ENCODE measurements at places on chromosomes 2 and 18.

- no peak for DNase-seq
Observed at GRCh38 chr18:31563778-31564177, 27.9 kb upstream of the TTR start.

DNA sequence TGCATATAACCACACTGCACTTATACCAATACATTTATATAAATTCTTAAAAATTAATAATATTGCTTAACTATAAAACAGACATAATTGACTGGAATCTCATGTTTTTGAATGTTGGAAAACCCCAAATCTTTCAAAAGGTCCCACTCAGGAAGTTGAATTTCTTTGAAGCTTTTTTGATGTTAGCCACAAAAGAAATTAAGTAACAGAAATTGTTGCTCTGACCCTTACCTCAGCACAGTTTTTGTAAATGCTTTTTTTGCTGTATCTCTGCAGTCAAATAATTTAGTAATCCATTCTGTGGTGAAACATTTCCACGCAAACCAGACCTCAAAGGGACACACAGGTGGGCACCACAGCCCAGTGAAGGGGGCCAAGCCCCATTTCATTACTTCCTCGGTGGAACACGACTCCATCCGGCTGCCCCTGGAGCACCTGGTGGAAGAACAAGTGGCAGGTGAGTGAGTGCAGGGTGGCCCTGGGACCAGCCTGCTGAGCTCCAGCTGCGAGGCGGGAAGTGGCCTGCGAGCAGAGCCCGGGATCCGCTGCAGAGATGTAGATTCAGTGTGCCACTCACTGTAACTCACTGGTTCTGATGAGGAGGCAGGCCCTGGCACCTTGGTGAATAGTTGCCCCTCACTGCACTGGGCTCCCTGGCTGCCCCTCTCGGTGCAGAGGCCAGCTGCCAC, 8.4 kb downstream of the SCLY start:
- no peak for DNase-seq

DNA sequence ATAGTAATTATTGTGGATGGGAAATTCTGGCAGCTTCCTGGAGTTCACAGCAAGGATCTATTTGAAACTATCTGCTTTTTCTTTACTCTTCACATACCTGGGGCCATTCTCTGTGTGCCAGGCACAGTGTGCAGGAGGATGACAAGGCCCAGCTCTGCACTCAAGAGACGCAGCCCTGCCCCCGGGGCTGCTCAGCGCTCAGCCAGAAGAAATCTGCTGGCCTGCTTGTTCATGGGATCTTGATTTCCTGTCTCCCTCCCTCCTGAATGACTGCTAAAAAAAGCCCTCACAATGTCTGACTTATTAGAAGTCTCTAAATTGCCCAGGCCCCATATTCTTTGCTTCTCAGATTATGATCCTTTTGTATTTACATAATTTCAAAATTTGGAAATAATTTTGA, 210.9 kb downstream of the DCDC2C start:
- no peak for DNase-seq

DNA sequence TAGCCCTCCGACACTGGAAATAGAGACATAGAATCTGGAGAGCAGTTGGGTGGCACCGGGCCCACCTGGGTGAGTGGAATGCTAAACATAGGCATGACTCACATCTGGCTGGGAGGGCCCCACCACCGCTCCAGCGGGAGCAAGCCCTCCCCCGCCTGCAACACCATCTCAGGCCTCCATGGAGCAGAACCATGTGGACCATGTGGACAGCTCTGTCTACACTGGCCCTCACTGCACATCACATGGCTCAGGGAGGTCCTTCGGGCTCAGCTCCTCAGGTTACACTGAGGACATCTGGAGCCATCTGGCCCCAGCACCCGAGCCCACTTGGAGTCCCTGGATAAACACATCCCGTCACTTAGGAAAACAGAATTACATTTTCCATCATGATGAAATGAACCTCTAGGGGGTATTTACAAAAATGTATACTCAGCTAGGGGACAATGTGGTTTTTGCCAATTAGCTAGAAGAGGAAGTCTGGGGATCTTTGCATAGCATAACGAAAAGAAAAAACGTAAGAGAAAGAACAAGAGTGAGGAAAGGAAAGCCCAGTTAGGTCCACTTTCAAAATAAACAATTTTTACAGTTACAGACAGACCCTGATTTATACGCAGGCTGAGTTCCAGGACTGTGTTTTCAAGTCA, 30.7 kb upstream of the MLPH start:
- no peak for DNase-seq

- no peak for DNase-seq
Observed at GRCh38 chr2:176391148-176391419, 121.8 kb downstream of the MTX2 start.

DNA sequence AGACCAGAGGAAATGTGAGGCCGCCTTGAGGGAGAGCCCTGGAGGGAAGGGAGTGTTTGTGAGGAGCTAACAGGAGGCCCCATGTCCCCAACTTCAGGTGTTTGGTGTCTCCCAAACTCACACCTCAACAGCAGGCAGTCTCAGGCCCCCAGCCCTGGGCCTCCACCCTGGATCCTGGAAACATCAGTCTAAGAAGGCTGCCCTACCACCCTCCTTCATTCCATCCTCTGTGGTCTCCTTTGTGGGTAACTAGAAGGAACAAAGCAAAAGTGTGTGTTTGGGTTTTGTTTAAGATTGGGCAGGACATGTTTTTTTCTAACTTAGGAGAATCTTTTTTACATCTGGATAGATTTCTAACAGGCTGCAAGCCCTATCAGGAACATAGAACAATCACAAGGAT, 404.3 kb downstream of the BCL11A start:
- no peak for DNase-seq

DNA sequence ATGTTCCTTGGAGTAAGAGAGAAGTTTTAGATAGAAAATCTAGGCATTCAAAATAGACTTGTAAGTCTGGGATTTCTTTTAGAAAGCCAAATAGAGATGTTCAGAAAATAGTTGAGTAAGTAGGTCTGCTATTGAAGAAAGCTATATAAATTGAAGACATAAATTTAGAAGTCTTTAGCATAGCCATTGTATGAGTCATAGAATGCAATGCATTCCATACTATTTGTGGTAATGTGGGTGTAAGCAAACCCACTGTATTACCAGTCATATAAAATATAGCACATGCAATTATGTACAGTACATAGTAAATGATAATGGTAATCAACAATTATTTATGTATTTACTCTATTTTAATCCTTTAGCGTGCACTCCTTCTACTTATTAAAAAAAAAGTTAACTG, 14.1 kb downstream of the MC4R start:
- DNase-seq = no peak

DNA sequence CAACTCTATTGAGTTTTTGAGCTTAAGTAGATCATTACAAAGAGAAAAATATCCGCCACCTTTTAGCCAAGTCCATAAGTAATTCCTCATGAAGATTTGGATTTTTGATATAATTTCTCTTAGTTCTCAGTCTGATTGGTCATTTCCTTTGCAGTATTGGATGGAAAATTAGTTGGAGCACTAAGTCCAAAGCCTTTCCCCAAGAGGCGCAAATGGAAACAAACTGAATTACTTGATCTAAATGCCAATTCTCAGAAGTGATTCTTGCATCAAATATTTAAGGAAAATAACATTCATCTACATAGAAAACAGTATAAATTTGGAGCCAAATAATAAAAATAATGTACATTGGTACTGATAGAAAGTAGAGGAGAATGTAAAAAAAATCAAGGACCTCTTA, 115.6 kb downstream of the CACNB4 start:
- DNase-seq = no peak

- DNase-seq = no peak
Observed at GRCh38 chr18:8770657-8771056, 65.3 kb downstream of the MTCL1 start.

- no peak for DNase-seq
Observed at GRCh38 chr18:39825485-39826150, 2129.4 kb upstream of the PIK3C3 start.

- DNase-seq = no peak
Observed at GRCh38 chr2:147197754-147198483, 646.9 kb upstream of the ACVR2A start.

GRCh38 chr2:24635181-24635580, 144.1 kb downstream of the NCOA1 start:
- no peak for DNase-seq

DNA sequence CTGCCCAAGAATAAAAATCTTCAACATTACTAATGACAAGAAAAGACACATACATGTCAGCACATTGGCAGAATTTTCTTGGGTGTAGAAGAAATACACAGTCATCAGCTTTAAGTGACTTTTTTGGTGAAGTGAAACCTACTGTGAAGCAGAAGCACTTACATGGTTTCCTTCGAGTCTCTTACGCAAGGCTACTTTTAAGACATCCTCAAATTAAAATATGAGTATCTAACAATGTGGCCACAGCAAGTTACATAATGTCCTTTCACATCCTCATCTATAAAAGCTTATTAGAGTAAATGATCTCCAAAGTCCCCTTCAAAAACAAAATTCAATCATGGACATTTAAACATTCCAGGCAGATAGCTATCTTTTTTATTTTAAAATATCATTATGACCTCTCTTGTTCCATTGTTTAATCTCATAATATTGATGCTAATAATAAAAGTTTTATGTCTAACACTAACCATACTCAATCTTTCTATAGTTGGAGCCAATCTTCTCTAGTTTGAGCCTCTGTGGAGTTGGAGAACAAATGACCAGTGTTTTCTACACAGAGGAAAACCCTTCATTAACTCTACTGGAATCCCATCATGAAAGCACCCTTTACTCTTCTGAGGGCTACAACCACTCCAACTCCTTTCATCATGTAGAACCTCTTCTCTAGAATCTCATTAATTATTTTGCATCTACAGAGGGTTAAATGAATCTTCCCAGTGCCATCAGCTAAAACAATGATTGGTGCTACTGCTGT, 182.2 kb upstream of the ZFP36L2 start:
- no peak for DNase-seq

DNA sequence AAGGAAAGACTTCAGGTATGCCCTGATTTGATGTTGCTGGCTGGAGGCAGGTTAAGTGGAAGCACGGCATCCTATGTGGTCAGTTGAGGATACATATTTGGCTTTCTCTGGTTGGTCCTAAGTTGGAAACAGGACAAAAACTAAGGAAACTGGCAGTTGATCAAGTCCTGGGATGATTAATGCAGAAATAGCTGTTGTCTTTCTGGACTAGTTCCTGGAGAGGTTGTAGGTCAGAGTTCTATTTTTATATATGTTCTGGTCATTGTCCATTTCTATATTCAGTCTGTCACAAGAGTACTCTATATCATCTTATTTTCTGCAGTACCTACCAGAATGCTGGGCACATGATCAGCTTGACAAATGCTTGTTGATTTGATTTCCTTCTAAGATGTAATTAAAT, 4.0 kb upstream of the SLC35F5 start:
- DNase-seq = no peak

GRCh38 chr18:52897611-52898484, 557.9 kb downstream of the DCC start:
- DNase-seq = no peak
